ENCODE measurements at places on chromosomes 4 and X. TPM values are rescaled to one million over a fixed set of nuclear protein-coding genes. Genes with fewer than 3 reads are reported as not detected.

The TEX13D gene
- not detected for polyA plus RNA-seq

The MTMR8 gene
- polyA plus RNA-seq: not detected

The CFP gene
- 0.05 TPM for polyA plus RNA-seq

The ADGRG2 gene
- polyA plus RNA-seq: 0.07 TPM

The CDX4 gene
- not detected for polyA plus RNA-seq

The SCRG1 gene
- polyA plus RNA-seq: 0.47 TPM

GRCh38 chr4:164536814-164537213, 217.1 kb upstream of the SMIM31 start:
- peak; percentile 4 for DNase-seq

DNA sequence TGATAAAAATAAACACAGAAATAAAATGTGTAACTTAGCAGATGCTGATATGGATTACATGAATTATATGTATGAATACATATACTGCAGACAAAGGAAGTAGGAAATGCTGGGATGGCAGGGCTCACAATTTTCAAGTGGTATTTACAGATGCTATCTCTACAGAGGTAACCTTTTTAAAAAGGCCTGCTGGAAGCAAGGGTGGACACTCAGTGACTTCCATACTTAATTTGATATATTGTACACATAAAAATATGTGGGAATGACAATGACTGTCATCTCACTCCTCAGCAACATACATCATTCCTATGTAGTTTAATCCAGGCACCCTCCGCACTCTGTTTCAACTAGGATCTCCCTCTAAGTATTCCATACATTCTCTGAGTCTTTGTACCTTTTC, 452.9 kb downstream of the DTHD1 start:
- no peak for DNase-seq

DNA sequence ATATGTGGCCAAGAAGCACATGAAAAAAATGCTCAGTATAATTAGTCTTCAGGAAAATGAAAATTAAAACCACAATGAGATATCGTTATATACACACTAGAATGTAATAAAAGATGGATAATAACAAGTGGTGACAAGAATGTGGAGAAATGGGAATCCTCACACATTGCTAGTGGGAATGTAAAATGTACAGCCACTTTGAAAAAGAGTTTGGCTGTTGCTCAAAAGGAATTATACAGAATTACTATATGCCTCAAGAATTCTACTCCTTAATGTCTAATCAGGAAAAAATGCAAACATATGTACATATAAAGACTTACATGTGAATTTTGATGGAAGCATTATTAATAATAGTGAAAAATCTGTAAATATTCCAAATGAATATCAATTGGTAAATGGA, 102.2 kb downstream of the SPCS3 start:
- DNase-seq: no peak

DNA sequence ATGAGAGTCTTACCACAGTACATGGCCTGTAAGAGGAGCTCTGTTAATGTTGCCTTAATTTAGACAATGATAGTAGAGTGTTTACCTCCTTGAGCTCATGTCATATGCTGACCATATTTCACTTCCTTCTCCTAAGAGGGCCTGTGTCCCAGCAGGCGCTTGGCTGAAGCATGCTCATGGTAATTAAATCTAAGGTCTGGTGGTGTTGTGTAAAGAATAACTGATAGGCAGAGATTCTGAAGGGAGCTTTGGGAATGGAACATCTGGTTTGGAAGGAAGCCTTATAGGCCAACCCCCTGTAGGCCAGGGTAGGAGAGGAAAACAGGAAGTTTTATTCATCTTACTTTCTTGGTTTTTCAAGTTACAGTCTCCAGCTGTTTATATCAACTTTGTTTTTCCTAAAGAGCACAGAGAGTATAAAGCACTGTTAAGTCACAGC, 300.2 kb downstream of the USP46 start:
- DNase-seq: no peak

DNA sequence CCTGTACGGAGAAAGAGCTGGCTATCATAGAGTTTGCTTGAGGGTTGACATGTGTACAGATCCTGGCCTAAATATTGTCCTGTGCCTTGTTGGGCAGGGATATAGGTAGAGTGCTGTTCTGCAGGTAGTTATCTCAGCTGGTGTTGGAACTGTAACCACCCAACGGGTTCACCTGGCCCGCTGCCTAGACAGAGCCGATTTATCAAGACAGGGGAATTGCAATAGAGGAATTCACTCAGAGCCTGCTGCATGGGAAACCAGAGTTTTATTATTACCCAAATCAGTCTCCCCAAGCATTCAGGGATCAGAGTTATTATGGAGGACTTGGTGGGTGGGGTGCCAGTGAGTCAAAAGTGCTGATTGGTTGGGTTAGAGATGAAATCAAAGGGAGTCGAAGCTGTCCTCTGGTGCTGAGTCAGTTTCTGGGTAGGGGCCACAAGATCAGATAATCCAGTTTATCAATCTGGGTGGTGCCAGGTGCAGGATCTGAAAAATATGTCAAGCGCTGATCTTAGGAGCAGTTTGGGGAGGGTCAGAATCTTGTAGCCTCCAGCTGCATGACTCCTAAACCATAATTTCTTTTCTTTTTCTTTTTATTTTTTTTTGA, 42.5 kb upstream of the XIAP start:
- no peak for DNase-seq

DNA sequence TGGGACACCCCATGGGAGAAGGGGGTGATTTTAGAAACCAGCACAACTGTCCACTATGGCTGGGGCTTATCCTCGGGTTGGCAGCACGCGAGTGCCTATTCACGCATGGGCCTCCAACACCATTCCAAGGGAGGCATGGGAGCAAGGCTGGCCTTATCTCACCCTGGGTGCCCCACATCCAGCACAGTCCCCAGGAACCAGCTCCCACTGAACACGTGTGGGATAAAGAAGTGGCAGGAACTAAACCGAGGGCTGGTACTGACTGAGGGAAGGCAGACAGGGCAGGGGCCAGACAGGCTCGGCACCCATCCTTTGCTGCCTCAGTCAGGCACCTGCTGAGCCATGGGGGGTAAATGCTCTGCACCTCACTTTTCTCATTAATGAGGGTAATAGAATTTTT, 43.7 kb upstream of the GPR78 start:
- DNase-seq: no peak

DNA sequence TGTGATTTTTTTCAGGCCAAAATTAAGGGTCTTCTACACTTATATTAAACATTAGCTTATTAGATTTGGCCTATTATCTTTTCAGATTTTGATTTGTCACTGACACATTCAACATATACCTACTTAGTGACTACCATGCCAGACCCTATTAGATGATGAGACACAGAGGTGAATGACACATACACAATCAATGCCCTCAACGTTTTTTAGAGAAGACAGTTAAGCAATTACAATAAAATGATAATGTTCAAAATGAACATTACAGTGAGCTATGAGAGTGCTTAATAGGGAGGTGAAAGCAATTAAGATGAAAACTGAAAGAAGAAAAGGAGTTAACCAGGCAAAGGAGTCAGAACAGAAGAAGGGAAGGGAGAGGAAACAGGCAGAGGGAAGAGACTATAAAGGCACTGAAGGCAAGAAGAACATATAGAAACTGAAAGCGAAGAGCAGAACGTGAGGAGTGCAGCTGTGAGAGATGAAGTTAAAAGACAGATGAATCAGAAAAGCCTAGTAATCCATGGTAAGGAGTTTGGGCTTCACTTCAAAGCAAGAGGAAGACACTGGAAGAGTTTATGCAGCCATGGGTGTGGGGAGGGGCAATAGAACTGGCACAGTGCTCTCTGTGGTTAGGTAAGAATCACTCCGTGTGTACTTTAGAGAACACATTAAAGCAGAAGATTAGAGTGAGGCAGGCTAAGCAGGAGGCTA, 119.0 kb downstream of the REELD1 start:
- DNase-seq: peak; percentile 20

- no peak for DNase-seq
Observed at GRCh38 chr4:140304346-140304745, 69.1 kb upstream of the SCOC start.

DNA sequence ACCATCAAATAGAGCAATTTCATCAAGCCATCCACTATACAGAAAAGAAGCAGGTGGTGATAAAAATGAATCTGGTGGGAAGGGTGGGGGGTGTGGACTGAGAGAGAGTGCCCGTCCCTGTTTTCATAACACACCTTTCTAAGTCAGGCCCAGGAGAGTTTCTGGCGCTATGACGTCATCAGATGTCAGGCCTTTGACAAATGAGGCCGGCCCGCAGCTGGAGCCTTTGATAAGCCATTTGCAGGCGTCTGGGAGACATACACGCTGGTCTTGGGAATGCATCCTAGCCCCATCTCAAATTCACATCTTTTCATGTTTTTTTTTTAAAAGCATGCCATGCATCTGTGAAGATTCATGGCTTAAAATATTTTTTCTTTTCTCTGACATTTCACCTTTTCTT, 404.5 kb downstream of the BCOR start:
- DNase-seq: no peak

GRCh38 chr4:93053140-93053539, 749.4 kb downstream of the GRID2 start:
- DNase-seq: no peak

GRCh38 chr4:39032218-39033085, at the start of gene TMEM156:
Gene TMEM156, minus strand, starts transcription at chr4:39032409. Its CDS starts 96 bp downstream, at chr4:39032313.
- no peak for DNase-seq

All from BJ (cell line).